NCI-H187 treated with DMSO at 0.1 percent for 48 hours (cell line): ENCODE measurements at places on chromosomes 3 and 15.

- no peak for DNase-seq
Observed at GRCh38 chr3:72679540-72680198, 168.6 kb downstream of the SHQ1 start.

- DNase-seq: no peak
Observed at GRCh38 chr3:72896996-72897757, 9.3 kb downstream of the GXYLT2 start.

- DNase-seq: no peak
Observed at GRCh38 chr3:194928831-194929577, 243.3 kb downstream of the FAM43A start.

DNA sequence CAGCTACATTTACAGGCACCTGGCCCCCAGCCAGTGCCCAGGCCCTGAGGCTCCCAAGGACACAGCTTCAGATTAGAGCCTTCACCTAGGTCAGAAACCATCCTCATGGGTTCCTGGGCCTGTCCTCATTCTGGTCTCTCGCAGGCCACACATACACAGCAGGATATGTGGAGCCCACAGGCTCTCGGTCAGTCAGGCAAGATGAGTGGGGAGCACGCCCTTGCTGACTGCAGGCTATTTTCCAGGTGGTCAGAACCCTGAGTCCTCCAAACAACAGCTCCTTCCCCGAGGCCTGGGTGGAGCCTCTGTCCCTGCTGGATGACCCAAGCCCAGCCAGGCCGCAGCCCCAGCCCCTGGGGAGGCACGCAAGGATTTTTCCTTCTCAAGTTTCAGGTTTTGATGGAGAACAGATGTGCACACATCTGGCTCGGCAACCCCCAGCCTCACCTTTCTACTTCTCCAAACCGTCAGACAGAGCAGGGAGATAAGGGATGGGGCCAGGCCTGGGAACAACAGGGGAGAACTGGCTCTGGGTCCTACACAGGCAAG is 1.6 kb downstream of the STRA6 start:
- DNase-seq: no peak
